Ammon's horn (tissue), 1 donor: ENCODE measurements at places on chromosomes 7 and 10.

- no peak for DNase-seq
Measured at GRCh38 chr7:107816011-107816566, 13.1 kb upstream of the SLC26A3 start.

GRCh38 chr10:120833222-120833928, 17.8 kb upstream of the WDR11 start:
- DNase-seq = no peak

DNA sequence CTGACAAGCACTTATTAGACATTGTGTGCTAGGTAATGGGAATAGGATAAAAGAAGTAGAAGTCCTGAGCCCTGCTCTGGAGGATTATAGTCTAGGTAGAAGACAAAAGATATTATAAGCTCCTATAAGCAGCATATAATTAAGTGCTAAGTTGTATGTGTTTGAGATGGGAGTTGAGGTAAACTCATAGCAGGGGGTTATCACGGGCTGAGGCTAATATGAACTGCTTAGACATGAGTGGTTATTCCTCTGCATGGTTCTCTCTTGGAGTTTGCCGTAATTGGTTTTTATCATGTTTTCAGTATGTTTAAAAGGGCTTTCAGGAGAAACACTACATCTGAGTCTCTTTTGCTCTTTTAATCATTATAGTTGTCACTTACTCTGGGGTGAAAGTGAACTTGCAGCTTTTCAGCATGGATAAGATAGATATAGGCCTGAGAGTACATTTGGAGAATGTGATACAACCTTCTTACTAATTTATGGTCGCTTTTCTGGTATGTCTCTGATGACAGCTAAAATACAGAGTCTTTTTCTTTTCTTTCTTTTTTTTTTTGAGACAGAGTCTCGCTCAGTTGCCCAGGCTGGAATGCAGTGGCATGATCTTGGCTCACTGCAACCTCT, 39.0 kb downstream of the SMNDC1 start:
- DNase-seq = no peak

DNA sequence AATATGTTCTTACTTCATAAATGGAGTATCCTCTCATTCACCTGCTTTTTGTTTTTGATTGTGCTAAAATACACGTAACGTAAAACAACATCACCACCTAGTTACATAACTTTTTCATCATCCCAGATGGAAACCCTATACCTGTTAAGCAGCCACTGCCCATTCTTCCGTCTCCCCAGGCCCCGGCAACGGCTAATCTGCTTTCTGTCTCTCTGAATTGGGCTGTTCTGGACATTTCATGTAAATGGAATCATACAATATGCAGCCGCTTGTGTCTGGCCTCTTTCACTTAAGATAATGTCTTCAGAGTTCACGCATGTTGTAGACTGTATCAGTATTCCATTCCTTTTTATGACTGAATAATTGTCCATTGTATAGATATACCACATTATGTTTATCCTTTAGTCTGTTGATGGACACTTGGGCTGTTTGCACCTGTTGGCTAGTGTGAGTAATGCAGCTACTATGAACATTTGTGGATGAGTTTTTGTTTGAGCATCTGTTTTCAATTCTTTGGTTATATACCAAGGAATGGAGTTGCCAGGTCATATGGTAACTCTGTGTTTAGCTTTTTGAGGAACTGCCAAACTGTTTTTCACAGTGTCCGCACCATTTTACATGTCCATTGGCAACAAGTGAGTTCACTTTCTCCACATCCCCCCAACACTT, 14.1 kb upstream of the SUN1 start:
- no peak for DNase-seq

GRCh38 chr7:32177232-32177631, 107.0 kb upstream of the PDE1C start:
- DNase-seq = no peak

- no peak for DNase-seq
Measured at GRCh38 chr7:92872701-92873100, 36.3 kb upstream of the CDK6 start.

GRCh38 chr10:100828738-100829096, 83.3 kb downstream of the PAX2 start:
- no peak for DNase-seq

DNA sequence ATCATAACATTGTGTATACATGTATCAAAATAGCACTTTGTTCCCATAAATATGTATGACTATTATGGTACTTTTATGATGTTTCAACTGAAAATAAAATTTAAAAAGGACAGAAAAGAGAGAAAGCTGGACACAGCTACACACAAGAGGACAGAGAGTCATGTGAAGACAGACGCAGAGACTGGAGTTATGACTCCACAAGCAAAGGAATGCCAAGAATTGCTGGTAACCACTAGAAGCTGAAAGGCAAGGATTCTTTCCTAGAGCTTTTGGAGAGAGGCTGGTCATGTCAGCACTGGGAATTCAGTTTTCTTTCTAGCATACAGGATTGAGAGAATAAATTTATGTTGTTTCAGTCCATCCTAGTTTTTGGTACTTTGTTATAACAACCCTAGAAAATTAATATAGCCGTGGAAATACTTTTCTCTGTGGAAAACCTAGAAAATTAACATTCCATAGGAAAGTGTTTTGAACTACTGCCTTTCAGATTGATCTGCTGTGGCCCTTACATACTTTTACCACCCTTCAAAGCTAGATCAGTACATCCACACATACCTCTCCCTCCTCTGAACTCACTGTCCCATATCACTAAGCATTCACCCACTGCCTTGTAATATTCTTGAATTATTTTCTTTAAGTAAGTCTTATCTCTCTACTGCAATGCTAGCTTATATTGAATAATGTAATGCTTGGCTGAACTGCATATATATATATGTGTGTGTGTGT, 575.3 kb downstream of the IPMK start:
- no peak for DNase-seq

GRCh38 chr7:158111906-158112570, 475.6 kb downstream of the PTPRN2 start:
- DNase-seq = no peak

DNA sequence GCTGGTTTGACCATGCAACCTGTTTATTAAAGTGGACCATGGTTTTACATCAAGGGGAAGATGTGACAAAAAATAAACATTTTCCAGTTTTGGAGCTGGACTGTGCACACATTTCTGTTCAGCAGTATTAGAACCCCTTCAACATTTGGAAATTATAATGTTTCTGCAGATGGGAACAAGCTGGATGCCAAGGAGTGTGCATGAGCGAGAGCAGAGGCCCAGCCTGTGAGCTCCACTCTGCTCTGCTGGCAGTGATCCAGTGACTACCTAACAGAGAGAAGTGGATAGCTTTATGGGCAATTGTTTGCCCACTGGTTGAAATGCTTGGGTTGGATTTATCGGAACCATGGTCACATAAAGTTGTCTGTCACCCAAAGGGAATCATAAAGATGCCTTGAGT, 456.7 kb downstream of the NRG3 start:
- DNase-seq = peak; percentile 30

DNA sequence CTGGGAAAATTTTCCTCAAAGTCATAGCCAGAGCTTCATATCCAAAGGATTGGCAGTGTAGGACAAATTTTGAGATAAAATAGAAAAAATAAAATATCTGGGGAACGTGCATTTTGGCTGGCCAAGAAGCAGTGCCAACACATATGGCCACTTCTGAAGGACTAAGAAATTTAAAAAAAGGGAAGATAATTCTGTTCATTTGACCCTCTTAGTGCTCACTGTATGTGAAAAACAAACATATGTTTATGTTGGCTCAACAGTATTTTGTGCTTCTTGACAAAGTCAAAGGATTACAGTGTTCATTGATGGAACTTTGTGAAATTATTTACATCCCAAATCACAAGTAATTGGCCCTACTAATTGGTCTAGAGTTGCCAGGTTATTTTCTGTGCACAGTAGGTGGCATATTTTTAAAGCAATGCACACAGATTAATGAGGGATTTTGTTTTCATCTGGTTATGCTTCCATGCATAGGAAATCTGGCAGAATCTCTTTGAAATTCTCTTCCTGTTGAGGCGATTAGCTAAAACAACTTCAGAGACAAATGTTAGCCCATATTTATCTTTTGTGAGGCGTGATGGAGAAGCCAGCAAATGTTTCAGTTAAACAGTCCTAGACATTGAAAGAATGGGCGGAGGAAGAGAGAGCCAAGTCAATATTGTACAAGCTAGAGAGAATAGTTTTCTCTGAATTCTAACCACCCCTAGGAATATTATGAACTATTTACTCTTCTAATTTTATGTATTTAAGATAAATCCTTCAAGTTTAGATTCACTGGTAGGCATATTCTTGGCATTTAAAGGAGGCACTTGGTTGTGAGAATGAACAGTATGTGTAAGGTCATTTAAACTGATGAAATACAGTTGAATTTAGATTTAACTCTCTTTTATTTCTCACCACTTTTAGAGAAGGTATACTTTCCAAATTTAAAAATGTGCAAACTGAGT, 237.7 kb upstream of the MBL2 start:
- no peak for DNase-seq

- peak; percentile 64 for DNase-seq
Measured at GRCh38 chr7:75776295-75776971, 4.4 kb upstream of the CCL26 start.

GRCh38 chr7:1041551-1042491, 2.5 kb upstream of the GPR146 start:
- no peak for DNase-seq

GRCh38 chr10:124802313-124802675, 675 bp downstream of the ABRAXAS2 start:
- peak; percentile 12 for DNase-seq

DNA sequence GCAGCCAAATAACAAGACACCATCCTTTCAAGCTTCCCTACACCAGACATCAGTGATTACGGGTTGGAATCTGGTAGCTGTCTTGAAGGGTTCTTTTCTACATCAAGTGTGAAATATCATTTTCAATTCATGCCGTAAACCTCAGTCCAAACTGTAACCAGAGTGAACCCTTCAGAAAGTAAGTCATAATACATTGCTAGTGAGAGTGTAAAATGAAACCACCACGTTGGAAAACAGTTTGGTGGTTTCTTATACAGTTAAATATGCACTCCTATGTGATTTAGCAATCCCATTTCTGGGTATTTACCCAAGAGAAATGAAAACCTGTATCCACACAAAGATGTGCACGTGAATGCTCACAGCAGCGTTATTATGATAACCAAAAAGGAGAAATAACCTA, 25.6 kb upstream of the ZC3HAV1L start:
- no peak for DNase-seq

DNA sequence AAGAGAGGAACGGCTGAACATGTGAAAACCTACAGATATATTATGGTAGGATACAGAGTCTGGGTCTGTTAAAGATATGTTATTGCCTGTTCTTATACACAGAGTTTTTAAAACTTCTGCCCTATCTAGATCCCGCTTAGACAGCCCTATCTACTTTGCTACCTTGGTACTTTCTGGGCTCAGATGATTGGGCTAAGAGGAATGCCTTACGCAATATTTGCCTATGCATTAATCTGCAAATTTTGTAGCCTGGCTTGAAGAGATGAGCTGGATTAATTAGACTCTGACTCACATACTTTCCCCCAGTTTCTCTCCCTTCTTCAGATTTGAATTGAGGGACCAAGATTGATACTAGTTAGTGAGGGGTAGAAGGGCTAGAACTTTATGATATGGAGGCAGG, 33.6 kb upstream of the A1CF start:
- no peak for DNase-seq

DNA sequence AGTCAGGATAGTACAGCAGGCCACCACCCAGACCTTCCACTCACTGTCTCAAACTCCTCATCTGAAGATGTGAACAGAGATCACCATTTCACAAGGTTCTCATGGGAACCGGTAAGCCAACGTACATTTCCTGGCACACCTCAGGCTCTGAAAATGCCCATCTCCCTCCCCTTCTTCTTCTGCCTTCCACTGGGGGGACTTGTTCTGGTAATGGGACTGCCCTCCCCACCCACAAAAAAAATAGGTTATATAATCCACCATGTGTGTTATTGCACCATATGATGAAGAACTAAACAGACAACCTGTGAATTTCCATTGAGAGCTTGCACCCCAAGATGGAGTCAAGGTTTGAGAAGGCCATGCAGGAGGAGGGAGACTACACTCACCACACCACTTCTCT, 42.1 kb upstream of the IKZF1 start:
- DNase-seq = no peak

DNA sequence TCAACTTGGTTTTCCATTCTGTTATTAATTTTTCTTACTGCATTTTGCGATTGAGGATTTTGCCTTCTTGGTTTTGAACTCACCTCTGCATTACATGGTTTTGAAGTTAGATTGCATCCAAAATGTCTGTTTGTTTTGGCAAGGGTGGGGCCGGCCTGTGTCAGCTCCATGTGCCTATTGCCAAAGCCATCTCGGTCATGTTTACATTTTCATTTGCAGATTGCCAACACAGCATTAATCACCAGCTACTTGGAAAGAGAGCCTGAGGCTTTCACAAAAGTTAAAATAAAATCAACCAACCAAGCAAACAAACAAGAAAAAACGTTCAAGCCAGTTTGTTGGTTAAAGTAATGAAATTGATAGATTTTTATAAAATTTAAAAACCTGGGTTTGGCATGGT, 695.8 kb downstream of the TYW1 start:
- DNase-seq = no peak

DNA sequence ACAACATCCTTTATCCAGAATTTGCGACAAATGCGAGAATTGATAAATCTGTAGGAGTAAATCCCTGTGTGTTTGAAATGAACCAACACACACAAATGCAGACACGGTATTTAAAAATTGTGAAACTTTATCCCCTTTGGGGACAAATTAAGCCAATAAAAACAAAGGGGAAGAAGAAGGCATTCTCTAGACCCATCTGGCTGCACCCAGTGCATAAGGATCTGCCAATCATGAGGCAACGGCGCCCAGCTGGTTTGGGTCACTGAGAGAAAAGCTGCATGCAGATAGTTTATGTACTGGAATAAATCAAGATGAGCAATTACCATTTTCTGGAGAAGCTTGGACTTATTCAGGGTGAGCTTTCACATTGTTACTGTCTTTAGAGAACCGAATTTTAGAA, 45.7 kb downstream of the VAX1 start:
- DNase-seq = peak; percentile 32

DNA sequence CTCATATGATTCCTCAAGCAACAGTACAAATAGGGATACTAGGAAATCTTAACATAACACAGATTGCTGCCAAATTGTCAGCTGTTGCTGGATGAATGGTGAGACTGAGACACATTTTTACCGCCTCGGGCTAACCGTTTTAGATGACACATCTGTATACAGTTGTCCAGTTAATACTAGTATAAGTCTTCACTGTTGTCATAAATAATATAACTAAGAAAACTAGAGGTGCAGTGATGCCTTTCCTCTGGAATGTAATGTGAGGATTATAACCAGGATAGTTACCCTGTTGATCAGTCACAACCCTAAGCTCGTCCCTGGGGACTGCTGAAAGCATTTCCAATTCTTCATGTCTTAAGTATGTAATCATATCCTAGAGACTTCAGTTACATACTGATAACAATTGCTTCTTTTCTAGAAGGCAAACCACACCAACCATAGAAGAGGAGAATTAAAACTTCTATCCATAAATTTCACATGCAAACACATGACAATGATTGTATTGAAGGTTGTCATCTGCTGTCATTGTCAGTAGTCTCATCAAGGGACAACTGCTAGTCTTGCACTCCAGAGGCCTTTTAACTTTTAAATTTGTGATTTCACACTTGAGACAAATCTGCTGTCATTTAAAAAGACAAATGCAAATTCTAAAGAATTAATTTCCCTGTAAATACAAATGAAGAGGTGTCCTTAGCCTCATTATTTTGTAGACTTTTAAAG, 100.4 kb upstream of the SEMA3D start:
- DNase-seq = no peak

- DNase-seq = no peak
Measured at GRCh38 chr7:75950111-75950681, 35.2 kb downstream of the POR start.

- DNase-seq = no peak
Measured at GRCh38 chr10:3808689-3809199, 23.7 kb upstream of the KLF6 start.
